ENCODE measurements at places on chromosomes 5 and 9. TPM values are rescaled to one million over a fixed set of nuclear protein-coding genes. Genes with fewer than 3 reads are reported as not detected.

GRCh38 chr5:78253201-78253600 is 41.3 kb downstream of the AP3B1 start:
- no peak for DNase-seq

DNA sequence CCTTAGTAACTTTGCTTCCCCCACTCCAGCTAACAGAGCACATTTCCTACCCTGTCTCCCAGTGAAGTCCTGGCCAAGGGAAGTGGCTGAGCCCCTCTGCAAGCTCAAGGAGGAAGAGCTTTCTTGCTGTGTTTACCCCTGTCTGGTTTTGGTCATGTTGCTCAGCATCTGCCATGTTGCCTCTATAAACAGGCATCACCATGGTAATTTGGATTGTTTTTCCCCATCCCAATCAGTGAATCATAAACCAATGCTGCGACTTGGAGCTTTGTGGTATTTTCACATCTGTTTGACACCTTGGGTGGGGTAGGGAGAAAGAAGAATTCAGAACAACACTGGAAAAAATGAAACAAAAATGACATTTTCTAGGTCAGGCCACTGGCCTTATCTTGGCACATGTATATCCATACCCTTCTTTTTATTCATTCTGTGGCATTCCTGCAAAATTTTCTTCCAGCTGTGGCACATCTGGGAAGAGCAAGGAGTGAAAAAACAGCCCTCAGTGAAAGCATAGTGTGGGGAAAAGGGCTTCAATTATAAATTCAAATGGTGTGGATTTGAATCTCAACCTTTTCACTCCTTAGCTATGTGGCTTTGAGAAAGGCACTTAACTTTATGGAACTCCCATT is 42.5 kb downstream of the SLIT3 start:
- no peak for DNase-seq

DNA sequence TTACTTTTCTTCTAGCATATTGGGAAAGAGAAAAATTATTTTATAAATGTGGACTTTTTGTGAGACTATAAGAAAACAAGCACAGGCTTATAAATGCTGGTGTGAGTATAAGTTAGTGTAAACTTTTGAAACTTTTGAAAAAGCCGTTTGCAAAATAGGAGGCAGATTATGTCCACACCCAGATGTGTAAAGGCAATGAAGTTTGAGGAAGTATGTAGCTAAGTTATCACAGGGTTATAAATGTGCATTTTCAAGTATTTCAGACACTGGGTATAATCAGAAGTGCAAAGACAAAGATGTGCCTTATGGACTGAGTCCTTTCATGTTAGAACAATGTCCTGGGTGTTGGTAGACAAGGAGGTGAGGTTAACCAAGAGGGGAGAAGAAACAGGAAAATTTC is 85.5 kb downstream of the ANXA1 start:
- DNase-seq: no peak

DNA sequence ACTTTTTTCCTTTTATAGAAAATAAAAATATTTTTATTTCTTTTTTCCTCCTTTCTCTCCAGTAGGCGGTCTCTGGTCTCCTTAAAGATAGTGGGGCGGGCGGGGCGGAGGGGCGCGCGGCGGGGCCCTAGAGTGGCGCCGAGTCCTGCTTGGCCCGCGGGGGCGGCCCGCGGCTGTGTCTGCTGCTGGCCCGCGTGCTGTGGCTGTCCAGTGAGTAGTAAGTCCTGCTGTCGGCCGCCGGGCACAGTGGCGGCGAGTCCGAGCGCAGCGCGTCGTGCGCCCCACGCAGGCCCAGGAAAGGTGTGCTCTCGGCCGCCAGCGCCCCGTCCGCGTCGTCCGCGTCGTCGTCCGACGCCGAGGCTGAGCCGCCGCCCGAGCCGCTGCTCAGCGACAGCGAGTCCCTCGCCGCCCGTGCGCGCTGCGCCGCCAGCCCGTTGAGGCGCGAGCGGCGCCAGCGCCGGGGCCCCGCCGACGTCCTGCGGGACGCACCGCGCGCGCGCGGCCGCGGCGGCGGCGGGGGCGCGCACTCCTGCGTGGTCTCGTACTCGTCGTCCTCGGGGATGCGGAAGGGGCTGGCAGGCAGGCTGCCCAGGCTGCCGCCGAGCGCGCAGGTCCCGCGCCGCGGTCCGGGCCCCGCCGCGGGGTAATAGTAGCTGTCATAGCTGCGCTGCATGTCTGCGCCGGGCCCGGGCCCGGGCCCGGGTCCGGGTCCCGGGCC is 52.3 kb downstream of the PSD2 start:
- DNase-seq: no peak

ZNF366 gene
- total RNA-seq: 3.5 TPM
